ENCODE measurements at places on chromosomes 1 and 21.

DNA sequence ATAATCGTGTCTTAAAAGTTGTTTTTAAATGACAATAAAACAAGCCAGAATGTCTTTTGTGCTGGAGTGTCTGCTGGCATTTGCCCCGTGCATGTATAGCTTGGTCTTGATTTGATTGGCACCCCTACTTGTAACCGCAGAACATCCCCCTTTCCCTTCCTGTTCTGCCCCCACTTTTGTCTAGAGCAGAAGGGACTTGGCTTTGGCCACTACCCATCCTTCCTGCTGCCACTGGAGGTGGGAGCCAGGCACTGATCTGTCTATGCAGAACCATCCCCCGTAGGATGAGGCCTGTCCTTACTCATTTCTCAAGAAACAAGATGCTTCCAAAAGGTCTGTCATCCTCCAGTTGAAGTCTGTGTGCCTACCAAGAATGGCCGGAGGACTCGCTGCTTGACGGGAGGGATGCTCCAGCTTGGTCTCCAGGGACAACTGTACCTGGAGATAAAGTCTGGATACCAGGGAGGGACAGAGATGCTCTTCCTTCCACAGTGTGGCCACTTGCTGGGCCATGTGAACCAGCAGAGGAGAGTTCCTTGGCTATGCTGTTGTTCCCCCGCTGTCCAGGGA is 1.1 kb upstream of the SLC27A3 start:
- DNase-seq = no peak

GRCh38 chr1:43144237-43144636 is 27.9 kb downstream of the EBNA1BP2 start:
- DNase-seq = no peak

DNA sequence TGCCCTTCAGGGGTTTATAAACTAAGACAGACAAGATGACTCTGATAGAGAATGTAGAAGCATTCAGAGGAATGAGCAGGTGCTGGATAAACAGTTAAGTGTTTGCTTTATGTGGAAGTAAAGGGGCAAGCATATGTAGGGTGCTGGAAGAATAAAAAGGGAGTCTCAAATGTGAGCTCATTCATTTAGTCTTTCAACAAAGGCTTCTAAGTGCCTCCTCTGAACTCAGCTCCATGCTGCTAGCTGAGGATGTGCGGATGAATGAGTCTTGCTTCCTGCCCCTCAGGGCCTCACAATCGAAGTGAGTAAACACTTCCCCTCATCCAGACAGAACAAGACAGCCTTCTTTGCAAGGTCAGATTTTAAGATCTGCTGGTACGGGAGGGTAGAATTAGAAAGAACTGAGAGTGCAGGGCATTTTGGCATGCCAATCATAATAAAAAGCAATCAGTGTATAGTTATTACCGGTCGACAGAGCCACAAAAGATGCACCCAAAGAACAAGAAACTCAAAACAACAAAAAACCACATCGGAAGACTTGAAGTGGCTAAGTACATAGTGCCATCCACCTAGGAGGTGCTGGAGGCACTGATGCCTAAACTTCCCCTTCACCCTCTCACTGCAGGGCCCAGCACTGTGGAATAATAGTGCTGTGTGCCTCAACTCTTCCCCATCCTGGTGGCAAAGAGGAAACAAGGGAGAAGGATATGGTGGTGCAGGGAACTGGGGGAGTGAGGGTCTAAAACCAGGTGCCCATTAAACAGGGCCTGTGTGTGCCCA is 69.8 kb downstream of the TNR start:
- DNase-seq = no peak

- DNase-seq = no peak
Measured at GRCh38 chr1:119327094-119327449, 41.5 kb upstream of the HAO2 start.

GRCh38 chr1:34777519-34778321 is 3.3 kb upstream of the GJB3 start:
- no peak for DNase-seq

DNA sequence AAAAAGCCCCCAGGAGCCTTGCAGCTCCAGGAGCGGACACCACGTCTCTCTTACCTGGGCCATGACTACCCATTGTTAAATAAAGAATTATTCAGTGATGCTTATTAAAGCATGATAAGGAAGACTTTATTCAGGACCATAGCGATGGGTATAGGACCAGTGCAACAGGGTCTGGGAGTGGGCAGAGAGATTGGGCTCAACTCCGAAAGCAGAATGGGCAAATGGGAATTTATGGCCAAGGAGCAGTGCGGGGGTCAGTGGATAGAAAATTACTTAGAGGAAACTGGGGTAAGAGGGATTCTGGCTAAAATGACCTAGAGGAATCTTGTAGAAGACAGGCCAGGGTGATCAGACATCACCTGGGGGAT is 580 bp upstream of the ATP5PO start:
- no peak for DNase-seq

GRCh38 chr1:10680487-10680886 is 116.0 kb downstream of the CASZ1 start:
- DNase-seq = no peak

GRCh38 chr1:80657707-80658106 is 1143.0 kb upstream of the ADGRL2 start:
- no peak for DNase-seq

- DNase-seq = no peak
Measured at GRCh38 chr1:158199849-158200248, 19.2 kb downstream of the CD1D start.

GRCh38 chr1:30416221-30416820 is 307.1 kb downstream of the MATN1 start:
- no peak for DNase-seq

GRCh38 chr1:234140388-234140787 is 232.9 kb upstream of the COA6 start:
- DNase-seq = no peak

GRCh38 chr1:170853302-170853701 is 82.0 kb upstream of the MROH9 start:
- DNase-seq = no peak

DNA sequence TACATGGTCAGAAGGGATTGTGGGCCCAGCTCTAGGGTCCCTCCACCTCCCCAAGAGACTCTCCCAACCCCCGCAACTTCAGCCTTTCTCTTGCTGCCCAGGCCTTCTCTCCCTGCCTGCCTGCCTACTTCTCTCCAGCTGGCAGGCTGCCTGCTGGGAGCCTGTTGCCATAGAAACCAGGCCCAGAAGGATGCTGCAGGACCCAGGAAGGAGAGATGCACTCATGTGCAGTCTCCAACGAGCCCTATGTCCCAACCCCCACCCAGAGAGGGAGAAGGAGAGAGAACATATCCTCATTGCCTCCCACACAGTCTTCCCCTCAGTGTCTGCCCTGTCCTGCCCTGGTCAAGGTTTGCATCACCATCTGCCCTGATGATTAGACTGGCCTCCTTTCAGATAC is 10.8 kb upstream of the SMIM12 start:
- no peak for DNase-seq

DNA sequence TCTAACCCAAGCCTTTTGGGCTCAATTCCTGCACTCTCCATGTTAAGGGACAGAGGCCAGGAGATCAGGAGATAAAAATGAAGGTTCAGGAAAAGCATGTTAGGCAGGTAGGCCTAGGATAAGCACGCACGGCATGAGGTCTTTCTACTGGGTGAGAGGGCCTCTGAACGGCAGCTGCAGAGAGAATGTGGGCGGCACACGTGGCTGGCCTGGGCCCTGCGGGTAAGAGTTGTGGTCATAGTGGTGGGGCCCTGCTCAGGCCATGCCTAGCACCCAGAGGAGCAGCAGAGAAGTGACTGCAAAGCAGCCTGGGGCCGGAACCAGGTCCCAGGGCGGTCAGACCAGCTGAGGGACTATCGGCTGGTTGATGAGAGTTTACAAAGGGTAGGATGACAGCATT is 7.5 kb upstream of the FOXO6 start:
- no peak for DNase-seq

DNA sequence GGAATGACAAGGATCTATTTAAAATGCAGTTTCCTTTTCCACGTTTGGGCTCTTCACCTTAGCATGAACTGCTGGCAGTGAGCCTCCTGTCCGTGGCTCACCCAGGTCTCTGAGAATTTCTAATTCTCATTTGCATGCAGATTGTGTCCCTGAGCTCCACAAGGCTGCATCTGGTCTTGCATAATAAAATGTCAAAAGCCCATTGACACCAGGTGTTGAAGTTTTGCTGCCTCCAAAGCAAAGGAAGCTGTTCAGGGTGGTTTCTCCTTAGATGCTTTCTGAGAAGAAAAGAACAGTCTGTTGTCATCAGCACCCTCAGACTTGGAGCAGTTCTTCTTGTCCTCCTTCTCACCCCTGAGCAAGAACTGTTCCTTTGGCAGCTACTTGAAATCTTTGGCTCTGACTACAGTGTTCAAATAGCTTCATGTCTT is 433.1 kb upstream of the KAZN start:
- no peak for DNase-seq

DNA sequence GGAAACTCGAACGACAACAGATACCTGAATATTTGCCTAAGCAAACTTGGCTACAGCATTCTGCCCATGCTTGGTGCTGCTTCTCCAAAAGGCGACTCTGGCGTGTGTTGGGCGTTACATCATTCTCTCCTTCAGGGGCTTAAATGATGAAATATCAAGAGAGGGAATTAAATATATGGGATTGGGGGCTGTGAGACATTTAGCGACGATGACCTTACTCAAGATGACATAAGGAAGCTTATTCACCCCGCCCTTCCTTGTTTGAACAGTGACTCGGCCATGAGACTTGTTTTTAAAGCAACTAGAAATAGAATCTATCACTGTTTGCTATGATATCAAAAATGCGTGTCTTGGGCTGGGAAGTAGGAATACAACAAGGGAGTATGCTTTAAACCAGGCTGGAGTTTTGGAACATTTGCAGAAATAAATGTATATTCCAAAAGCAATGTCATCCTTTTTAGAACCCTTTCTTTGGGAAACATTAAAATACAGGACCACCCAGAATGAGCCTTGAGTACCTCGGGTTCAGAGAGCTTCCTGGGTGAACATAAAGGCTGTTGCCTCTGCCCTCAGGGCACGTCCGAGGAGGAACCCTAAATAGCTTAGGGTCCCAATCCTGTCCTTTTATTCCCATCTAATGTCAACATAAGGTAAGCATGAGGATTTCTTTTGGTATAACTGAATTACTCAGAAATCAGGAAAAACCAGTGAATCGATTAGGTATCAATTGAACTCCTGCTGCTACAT is 123.3 kb upstream of the SLC45A1 start:
- DNase-seq = no peak

DNA sequence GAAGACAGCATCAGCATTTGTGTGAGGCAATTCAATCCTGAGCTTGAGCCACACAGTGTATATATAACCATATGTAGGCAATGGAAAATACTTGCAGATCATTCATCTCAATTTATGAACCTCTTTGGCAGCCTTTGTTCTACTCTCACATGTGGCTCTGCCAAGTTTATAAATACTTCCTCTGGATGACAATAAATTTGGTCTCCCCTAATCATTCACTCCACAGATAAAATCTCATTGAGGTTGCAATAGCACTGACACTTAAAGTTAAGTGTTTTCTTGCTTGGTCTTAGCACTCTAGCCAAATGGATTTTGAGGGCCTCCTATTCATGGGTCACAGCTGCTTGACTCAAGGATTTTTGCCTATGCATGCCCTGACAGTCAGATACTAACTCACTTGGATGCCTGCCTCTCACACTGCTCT is 136.6 kb upstream of the VANGL1 start:
- DNase-seq = no peak

- no peak for DNase-seq
Measured at GRCh38 chr1:43354936-43355335, 3.8 kb upstream of the CDC20 start.

DNA sequence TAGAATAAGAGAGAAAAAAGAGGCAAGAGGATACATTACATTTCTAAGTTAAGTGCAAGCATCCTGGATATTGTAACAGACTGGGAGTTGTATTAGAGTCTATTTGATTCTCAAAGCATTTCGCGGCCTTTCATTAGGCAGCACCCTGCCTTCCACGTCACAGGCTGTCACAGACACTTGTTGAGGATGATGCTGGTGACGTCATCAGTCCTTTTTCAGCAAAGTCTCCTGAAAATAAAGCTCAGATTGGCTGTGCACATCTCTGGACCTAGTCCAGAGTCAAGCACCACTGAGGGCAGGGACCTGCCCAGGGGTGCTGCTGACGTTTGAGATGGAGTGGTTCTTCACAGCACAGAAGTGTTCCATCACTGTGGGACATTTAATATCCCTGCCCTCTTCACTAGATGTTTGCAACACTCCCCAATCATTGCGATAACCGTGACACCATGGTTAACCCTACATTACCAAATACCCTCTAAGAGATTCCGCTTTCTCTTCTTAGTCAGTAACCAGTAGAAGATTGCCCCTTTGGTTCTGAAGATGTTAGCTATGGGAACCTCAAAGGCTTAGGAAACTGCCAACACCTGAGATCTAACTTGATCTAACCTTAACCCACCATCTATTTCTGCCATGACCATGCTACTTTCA is 72.7 kb upstream of the F3 start:
- DNase-seq = no peak

- no peak for DNase-seq
Measured at GRCh38 chr1:210796421-210796820, 337.5 kb downstream of the KCNH1 start.

DNA sequence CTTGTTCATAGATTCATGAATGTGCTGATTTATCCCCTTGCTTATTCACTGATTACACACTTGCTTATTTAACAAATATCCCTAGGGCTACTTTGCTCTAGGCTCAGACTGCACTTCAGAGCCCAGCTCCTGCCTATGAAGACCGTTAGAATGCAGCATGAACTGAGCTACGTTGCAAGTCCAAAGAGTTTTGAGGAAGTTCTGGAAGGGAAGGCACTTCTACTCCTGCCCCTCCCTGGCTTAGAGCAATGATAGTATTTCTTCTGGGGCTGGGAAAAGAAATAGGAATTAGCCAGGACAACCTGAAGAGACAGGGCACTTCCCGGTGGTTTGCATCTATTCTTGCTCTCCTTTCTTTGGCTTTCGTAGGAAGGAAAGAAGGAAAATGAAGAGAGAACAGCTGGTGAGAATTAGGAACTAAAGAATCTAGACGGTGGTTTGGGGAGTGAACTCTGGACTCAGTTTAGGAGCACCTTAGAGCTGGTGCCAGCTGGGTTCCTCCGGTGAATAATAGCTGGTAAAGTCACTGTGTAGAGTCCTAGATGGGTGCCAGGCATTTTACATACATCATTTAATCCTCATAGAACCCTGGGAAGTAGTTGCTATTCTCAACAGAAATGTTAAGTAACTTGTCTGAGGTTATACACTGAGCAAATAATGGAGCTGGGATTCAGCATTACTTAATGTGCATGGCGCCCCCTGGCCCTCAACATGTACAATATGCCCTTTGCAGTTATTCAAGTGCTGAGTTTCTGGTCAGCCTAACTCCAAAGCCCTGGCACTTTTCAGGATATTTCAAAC is 65.9 kb downstream of the NDUFS5 start:
- peak; percentile 70 for DNase-seq
